ENCODE measurements at places on chromosomes 1 and 21. TPM values are rescaled to one million over a fixed set of nuclear protein-coding genes. Genes with fewer than 3 reads are reported as not detected.
A peak's percentile ranks its signal among the peaks of the same experiment; 100 is the strongest.

DNA sequence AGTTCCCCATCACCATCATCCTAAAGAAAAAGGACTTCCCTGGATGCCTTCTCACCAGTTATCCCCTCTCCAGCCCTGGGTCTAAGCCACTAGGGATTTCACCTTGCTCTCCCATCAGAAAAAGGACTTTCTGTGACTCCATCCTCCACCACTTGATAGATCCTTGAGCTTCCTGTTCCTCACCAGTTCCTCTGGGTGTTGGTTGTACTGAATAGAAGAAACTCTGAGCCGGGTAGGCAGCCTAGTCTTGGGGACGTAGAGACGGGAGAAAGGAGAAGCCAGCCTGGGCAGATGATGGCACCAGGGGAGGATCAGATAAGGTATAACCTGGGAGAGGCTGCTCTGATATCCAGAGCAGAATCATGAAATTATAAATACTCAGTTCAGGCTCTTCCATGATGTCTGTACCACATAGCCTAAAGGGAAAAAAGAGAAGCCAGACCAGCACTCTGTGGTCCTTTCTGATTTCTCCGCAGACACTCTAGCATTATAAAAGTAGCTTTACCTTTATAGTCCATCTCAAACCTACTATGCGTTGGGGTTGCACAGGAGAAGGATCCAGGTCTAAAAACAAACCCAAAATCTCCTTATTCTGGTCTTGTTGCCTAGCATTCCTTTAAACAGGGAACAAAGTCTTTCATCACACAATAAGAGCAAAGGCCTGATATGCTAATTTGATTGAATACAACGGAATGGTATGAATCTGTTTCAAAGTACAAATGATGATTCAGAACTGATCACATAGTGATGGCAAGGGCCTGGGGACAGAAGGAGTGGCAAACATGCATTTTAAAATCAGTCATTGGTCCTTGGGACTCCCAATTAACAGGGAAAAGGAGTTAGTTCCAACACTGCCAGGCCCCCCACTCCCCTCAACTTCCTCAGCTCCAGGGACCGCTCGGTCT lies 1.2 kb upstream of the CD34 start:
- no peak for DNase-seq

The RC3H1 gene
- 8.9 TPM for total RNA-seq

The VHLL gene
- 0.20 TPM for total RNA-seq

The KRTAP19-1 gene
- not detected for total RNA-seq

The CR2 gene
- total RNA-seq: not detected

GRCh38 chr1:3948344-3948743 lies 48.3 kb upstream of the C1orf174 start:
- DNase-seq: no peak

DNA sequence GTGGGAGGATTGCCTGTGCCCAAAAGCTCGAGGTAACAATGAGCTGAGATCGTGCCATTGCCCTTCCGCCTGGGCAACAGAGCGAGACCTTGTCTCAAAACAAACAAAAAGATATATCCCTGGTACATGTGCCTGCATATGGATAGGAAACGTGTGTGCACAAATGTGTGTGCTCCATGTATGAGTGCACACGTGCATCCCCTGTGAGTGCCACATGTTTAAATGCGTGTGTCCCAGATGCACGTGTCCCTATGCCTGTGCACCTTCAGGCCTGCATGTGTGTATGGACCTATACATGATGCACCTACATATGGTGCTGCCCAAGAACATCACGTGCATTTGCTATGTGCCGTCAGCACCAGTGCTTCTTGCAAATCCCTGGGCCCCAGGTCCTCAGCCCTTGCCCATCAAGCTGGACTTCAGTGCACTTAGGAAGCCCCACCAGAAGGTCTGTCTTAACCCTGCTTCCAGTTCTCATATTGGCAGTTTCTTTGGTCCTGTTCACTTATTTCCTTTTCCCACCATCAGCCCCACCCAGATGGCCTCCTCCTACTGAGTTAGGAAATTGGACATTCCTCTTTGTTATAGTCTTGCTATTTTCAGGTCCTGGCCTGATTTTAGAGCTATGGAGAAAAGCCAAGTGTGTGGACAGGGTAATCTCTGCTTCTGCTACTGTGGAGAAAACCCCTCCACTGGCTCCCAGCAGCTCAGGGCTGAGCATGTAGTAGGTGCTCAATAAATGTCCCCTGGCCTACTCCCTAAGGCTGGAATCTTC lies 15.4 kb downstream of the TIE1 start:
- DNase-seq: no peak

The OR10R2 gene
- total RNA-seq: not detected

The PRKCZ gene
- total RNA-seq: 29.8 TPM

The AADACL4 gene
- not detected for total RNA-seq

The AKR7A3 gene
- under 0.01 TPM for total RNA-seq

DNA sequence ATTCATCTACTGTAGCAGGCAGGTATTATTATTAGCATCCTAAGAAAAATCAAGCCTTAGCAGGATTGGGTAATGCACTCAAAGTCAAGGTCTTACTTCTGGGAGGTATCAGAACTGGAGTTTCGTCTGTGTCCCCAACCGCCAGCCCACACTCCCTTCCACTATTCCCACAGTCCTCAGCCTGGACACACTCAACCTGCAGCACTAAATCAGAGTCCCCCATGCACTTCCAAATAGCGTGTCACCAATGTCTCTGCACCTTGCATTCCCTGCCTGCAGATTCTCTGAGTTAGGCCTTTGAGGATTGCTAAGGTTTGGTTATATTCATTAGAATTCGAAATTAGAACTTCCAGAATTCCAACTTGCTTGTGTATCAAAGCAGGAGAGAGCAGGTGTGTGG lies 3.9 kb downstream of the LYPD8 start:
- DNase-seq: no peak

The HTR1D gene
- total RNA-seq: under 0.01 TPM

- no peak for DNase-seq
Measured at GRCh38 chr1:36463463-36463802, 751 bp downstream of the MRPS15 start.

GRCh38 chr1:110615548-110616130 lies 9.5 kb upstream of the KCNA2 start:
- DNase-seq: peak; percentile 73

DNA sequence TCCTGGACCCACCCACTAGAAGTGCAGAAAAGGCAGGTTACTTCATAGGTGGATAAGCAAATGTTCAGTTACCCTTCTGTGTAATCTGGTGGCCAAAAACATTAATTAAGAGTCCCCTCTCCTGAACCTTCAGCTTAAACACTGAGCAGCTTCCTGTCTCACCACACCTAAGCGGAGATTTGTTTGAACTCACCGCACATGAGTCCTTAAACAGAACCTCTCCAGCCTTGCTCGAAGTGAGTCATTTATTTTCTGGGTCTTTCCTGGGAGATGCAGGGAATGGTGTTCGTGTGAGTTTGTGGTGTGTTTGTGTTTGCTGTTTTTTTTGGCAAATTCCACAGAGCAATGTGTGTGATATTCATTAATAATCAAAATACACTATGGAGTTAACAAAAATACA lies 7.6 kb upstream of the FNBP1L start:
- DNase-seq: no peak

- peak; percentile 60 for DNase-seq
Measured at GRCh38 chr1:22184892-22185612, 42.2 kb upstream of the WNT4 start.

The SFN gene
- 0.22 TPM for total RNA-seq

DNA sequence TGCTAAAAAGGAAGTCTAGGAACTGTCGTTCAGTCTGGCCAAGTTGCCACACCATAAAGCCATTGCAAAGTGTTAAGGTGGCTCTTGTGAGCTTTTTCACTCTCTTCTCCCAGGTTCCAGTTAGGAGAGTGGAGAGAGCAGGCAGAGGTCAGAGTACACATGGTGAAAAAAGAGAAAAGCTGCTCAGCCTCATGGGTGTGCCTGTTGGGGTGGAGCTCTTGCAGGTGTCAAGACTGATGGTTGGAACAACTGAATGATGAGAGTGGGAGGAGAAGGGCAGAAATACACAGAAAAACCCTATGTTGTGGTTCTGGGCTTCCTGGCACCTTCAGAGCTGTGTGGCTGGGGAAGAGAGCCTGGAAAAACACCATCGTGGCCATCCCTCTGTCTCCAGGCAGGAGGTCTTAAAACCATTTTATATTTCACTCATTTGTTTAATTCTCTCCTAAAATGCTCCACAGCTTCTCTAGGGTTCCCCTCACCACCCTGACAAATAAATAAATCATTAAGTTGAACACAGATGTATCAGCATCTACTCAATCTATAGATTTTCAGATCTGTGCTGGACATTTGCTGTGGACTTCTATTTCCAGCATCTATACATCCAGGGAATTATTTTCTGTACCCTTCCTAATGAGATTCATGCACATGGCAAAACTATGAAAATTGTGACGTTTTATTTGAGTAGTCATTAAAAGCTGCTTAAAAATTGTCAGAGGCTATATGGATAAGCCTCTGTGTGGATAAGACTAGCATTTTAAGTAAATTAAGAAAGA lies 17.5 kb downstream of the UBASH3A start:
- DNase-seq: no peak

The ZNF648 gene
- total RNA-seq: not detected

DNA sequence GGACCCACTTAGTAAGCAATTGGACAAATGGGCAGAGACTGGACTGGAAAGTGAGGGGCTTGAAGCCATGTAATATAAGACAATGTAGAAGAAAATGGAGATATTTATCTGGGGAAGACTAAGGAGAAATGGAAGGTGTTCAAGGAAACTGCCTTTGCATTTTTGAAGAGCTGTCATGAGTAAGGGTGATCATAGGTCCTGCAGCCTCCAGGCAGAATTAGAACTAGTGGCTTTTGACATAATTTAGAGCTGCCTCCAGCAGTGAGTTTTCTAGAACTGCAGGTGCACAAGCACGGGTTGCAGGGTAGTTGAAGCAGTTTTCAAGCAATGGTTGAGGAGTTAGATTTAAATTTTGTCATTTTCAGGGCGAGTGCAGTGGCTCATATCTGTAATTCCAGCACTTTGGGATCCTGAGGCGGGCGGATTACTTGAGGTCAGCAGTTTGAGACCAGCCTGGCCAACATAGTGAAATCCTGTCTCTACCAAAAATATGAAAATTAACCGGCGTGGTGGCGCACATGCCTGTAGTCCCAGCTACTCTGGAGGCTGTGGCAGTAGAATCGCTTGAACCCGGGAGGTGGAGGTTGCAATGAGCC lies 3.7 kb upstream of the CDC14A start:
- DNase-seq: no peak

DNA sequence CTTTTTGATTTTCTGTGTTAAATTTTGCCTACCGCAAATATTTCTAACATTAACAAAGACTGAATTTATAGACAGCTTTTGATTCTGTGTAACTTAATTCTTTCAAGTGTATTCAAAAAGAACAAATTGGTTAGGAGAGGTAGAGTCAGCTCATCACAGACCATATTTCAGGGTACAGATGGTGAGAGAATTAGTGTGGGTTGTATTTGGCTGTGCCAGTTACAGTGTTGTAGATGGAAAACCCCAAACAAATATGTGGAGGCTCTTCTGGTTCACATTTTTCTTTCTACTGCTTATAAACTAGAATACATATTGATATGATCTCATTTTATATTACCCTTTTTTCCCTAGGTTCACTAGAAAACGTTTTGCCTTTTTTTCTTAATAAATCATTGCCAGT lies 11.1 kb downstream of the RCAN3 start:
- no peak for DNase-seq

The TTC22 gene
- total RNA-seq: not detected

The CD1B gene
- total RNA-seq: not detected

The LMX1A gene
- total RNA-seq: not detected

GRCh38 chr1:64097859-64098258 lies 105.6 kb upstream of the UBE2U start:
- DNase-seq: no peak

- DNase-seq: no peak
Measured at GRCh38 chr1:59487335-59488031, 190.6 kb downstream of the FGGY start.

DNA sequence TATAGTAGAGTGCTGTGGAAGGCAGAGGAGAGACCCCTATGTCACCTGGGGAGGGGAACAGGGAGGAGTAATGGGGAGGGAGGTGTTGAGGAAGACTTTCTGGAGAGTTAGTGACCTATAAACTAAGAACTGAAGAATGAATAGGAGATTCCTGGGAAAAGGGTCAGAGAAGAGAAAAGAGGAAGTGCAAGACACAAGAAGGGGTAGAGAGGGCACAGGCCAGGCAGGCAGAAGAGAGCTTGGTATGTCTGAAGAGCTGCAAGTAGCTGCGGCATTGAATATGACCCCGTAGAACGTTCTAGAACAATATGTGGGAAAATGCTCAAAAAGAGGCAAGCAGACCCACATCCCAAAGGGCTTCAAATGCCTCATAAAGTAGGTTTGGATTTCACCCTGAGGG lies 361.2 kb downstream of the PRDM2 start:
- DNase-seq: no peak

The C1orf141 gene
- total RNA-seq: not detected

- no peak for DNase-seq
Measured at GRCh38 chr1:230277201-230278025, 148.7 kb downstream of the PGBD5 start.

DNA sequence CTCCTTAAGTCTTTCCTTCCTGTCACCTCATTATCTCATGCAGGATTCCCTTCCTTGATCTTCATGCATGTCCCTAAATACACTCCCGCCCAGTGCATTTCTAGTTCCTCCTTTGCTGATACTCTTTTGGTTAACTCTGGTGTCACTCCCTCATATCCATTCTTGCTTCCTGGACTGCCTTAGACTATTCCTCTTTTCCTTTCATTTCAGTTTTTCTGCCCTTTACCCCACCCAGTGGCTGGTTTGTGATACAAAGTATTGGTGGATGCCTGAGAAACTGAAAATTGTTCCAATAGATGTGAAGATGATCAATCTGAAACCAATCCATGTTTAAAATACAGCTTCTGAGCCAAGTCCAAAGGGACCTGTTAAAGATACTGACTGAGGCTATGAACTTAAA lies 553.8 kb upstream of the CAMK1G start:
- DNase-seq: peak; percentile 40

DNA sequence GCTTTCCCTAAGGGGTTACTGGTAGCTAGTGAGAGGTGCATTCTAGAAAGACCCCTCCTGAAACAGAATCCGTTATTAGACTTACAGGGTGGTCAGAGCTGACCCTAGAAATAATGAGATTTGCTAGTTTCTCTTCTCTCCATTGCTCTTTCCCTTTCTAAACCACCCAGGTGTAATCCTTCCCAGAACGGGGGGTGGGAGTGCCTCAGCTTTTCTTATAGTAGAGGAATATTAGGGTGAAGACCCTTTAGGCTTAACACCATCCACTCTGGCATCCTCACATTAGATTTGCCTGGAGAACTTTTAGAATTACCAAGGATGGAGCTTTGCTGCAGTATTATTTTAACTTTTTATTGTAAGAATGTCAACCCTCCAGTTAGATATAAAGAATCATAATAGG lies 49.4 kb downstream of the CAPN9 start:
- no peak for DNase-seq

The COL9A2 gene
- 0.79 TPM for total RNA-seq
